GM23248 (cell line): ENCODE measurements at places on chromosomes 4 and X. TPM values are rescaled to one million over a fixed set of nuclear protein-coding genes. Genes with fewer than 3 reads are reported as not detected.
A peak's percentile ranks its signal among the peaks of the same experiment; 100 is the strongest.

DNA sequence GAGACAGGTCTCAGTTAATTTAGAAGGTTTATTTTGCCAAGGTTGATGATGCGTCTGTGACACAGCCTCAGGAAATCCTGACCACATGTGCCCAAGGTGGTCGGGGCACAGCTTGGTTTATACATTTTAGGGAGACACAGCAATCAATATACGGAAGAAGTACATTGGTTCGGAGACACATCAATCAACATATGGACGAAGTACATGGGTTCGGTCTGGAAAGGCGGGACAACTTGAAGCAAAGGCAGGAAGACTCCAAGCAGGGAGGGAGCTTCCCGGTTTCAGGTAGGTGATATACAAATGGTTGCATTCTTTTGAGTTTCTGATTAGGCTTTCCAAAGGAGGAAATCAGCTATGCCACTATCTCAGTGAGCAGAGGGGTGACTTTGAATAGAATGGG, 225.2 kb upstream of the ZFP42 start:
- no peaks in the 10 kb centered on the region for H3K27me3 ChIP-seq
- H3K27ac ChIP-seq, result no peak overlapping the region
- H3K36me3 ChIP-seq, result no peaks in the 10 kb centered on the region

GRCh38 chrX:12581546-12581945, 209.7 kb upstream of the PRPS2 start:
- DNase-seq, result no peak
- H3K27ac ChIP-seq, result no peak overlapping the region
- H3K4me3 ChIP-seq, result no peak overlapping the region
- no peaks in the 10 kb centered on the region for H3K36me3 ChIP-seq
- H3K27me3 ChIP-seq, result no peaks in the 10 kb centered on the region
- H3K4me1 ChIP-seq, result no peaks in the 10 kb centered on the region

- H3K4me1 ChIP-seq, result peaks cover 6% of the 10 kb centered on the region; the same call in 1 of the 2 replicates
- peak; percentile 50 for DNase-seq
- no peak overlapping the region for H3K27ac ChIP-seq
- no peaks in the 10 kb centered on the region for H3K27me3 ChIP-seq
- no peak overlapping the region for H3K4me3 ChIP-seq
These were observed 345.2 kb upstream of the GRID2 start for GRCh38 chr4:91958596-91958995.

Gene LINC00632
- total RNA-seq, result 17.7 and 20.6 TPM in 2 replicates
